ENCODE measurements at places on chromosomes 5 and 9.
A peak's percentile ranks its signal among the peaks of the same experiment; 100 is the strongest.

DNA sequence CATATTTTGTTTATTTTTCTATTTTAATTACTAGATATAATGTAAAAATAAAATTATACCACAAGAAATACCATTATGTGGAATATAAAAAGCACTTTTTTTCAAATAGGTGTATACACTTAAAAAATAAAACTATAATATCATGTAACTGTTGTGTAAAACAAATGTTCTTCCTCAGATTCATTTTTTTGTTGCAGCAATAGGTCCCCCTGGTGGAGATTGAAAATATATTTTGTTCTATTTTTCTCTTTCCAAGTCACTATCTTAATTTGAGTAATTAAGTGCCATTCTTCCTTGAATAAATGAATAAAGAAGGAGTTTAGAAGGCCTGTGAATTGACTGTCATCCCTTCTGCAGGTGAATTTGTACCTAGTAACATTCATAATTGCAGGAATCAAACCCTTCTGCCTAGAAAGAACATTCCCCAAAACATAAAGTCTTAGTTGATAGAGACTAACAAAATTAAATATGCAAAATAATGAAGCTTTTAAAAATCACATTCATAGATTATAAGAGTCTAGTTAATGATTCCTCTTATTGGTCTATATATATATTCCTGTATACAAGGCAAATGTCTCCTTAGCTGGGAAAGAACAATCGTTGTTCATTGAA is 23.4 kb downstream of the CETN3 start:
- ATAC-seq, result no peak

GRCh38 chr5:158569534-158569933 is 530.2 kb downstream of the EBF1 start:
- no peak for ATAC-seq

- no peak for ATAC-seq
Observed at GRCh38 chr9:3507395-3508077, 18.3 kb downstream of the RFX3 start.

GRCh38 chr5:32182463-32183063 is 8.4 kb upstream of the GOLPH3 start:
- no peak for ATAC-seq

- no peak for ATAC-seq
Observed at GRCh38 chr9:126495411-126496180, 118.1 kb upstream of the LMX1B start.

DNA sequence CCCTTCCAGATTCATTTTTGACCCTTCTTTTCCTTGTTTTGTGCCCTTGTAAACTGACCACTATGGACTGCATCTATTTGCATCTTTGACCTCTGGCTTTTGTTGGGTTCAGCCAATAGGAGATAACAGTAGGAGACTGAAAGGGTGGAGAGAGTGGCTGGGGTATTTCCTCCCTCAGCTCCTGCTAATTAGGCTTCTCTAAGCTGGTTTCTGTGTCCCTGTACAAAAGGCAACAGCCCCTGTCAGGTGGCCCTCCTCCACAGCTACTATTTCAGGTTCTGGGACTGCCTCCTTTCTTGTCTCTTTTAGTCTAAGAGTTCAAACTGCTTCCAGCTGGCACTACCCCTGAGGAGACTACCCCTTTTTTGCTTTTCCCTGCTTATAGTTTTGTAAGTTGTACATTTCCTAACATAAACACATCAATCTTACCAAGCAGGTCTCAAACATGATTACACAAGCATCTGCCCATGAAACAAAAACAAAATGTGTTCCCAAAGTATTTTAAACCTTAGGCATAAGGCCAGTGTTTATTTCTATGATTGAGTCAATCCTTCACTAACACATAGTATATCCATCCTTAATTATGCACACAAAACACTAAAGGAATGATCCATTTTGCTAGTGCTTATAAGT is 262.0 kb upstream of the TRPM3 start:
- no peak for ATAC-seq

DNA sequence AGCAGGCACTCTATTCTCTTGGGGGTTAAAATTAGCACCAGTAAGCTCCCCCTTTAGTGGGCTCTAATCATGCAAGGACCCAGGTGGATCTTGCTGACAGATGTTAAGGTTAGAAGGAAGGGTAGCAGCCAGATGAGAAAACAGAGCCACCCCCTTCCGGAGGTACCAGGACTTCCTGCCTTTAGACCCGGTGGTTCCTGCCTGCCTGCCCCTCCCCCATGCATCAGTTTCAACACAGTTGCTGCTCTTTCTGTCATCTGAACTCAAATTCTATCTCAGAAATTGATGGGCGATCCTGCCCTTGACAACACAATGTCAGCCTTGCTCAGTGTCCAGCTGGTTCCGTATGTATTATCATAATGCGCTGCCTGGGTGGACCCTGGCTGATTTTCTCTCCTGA is 287.3 kb downstream of the EBF1 start:
- ATAC-seq, result no peak

GRCh38 chr5:173704615-173705511 is 88.4 kb upstream of the BOD1 start:
- no peak for ATAC-seq

GRCh38 chr5:174947548-174947947 is 223.2 kb downstream of the MSX2 start:
- ATAC-seq, result no peak

GRCh38 chr9:135703726-135704125 is 1.7 kb downstream of the KCNT1 start:
- no peak for ATAC-seq

DNA sequence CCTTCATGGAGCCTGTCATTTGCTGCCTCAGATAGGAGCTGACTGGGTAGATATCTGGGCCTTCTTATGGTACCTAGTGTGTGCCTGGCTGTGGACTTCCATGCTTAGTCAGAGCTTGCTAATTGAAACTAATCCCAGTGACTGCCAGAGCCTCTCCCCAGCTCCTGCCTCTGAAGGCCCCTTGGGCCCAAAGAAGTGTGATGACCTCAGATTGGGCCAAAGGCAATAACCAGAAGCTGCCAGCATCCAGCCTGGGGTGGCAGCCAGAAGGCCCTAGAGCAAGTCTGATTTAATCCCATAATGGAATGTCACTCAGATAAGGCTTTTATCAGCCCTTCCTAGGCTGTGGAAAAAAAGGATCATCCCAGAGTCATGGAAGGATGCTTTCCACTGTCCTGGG is 17.1 kb upstream of the CDC23 start:
- ATAC-seq, result no peak

DNA sequence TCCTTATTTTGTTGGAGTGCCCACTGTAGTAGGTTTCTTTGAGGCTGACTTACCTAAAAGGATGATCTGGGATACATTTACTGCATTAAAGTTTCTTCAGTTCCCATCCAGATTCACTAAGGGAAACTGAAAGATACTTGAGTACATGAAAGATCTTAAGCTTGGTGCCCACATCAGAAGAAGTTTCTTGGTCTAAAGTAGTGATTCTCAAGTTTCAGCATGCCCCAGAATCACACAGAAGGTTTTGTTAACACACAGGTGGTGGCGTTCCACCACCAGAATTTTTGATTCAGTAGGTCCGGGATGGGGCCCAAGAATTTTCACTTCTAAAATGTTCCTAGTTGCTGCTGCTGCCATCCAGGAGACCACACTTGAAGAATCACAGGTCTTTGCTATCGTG is 171.0 kb downstream of the ZNF462 start:
- no peak for ATAC-seq

DNA sequence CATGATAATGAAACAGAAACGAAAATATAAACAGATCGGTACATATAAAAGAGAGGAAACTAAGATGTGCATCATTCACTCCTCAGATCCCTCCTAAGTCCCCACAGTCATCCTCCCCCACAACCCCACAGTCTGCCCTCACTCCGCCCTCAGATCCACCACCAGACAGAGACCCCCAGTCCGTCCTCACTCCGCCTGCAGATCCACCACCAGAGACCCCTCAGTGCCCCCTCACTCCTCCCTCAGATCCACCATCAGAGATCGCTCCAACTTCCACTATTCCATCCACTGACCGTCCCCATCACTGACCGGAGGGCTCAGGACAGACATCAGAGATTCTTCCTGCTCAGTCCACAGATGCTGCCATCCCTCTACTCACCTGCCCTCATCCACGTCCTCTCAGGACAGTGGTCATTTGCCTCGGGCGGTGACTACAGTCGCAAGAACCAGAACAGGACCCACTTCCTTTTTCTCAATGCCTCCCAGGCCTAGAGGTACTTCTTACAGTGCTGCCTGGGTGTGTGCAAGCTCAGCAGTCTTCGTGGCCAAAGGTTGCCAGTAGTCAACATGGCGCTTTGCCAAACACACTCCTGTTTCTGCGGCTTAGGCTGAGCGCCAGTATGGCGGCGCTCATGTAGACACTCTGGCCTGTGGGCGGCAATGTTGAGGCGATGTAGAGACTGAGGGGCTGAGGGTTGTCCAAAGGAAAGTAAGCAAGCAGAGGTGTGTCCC is 8.3 kb upstream of the SPATA31C1 start:
- no peak for ATAC-seq

GRCh38 chr5:36496471-36496870 is 109.9 kb upstream of the SLC1A3 start:
- no peak for ATAC-seq

- ATAC-seq, result no peak
Observed at GRCh38 chr9:130159915-130160670, 12.1 kb upstream of the NCS1 start.

DNA sequence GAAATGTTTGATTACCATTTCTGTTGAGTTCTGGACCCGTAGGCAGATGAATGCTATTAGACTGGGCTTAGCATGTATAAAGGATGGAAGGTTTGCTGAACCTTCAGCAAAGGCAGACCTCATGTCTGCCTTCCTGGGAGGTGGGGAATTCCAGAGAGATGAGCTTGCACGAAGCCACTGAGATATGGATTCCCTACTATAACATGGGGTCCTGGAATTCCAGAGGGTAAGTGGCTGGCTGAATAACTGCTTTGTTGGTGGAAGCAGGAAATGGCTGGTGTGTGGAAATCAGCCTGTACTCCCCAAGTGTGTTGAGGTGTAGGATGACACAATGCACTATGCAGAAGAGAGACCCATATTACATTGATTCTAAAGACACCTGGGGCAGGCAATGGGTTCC is 526.4 kb downstream of the CTNND2 start:
- no peak for ATAC-seq

DNA sequence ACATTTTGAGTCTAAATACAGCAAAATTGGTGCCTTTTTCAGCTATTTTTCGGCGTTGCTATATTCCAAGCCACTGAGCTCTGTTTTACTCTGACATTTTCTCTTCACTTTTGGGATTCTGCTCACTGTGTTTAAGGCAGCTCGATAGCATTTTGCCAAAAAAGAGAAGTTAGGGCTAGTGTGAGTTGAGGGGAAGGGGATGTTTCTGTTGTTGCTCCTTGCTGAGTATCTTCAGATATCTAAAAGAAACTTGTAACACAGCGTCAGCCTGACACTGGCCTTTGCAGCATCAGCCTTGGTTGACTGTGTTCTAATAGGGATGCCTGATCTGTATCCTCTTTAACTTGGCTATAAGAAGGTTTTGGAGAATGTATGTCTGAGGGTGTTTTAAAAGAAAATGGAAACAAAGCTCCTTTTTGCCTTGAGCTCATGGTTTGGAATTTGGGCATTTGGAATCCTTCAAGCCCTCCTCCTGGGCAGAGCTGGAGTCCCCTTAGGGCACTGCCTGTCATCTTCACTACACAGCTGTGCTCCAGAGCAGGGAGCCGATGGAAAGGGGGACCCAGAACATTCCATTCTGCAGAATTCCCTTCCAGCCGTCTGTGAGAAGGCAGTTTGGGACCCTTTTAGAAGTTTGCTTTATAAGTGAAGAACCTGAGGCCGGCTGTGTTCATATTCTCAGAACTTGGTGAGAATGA is 63.0 kb downstream of the EXOSC2 start:
- ATAC-seq, result no peak

DNA sequence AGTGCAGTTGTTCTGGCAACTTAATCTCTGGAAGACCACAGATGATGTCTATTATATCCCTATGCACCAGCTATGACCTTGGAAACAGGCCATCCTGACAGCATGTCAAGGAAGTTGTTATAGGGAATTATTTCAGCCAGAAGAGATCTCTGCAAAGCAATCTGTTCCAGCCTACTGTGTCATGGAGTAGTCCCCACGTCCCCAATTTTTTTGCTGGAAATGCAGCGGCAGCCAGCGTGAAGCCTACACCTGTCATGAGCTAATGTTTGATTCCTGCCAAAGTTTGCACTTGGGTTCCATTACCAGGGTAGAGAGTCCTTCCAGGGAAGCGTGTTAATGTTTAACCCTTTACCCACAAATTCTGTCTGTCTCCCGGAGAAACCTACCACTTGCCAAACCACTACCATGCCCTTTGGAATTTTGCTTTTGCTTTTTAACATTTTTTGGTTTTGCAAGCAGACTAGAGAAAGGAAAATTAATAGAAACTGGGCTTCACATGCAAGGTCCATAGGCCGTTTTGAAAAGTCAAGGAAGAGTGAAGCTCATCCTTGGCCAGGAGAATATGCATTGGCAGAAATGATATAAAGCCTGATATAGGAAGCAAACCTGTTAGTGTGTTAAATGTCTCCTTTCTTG is 174.9 kb upstream of the SPRY4 start:
- no peak for ATAC-seq

GRCh38 chr5:147481376-147481775 is 28.5 kb downstream of the DPYSL3 start:
- ATAC-seq, result no peak

- peak; percentile 71 for ATAC-seq
Observed at GRCh38 chr5:59760785-59761348, 132.7 kb downstream of the PDE4D start.

- no peak for ATAC-seq
Observed at GRCh38 chr5:170297589-170298462, at the start of gene LCP2. Gene LCP2 (minus strand): TSS chr5:170297777. CDS start chr5:170297611, 166 bp downstream.

GRCh38 chr5:82747986-82748385 is 329.2 kb downstream of the TMEM167A start:
- no peak for ATAC-seq

DNA sequence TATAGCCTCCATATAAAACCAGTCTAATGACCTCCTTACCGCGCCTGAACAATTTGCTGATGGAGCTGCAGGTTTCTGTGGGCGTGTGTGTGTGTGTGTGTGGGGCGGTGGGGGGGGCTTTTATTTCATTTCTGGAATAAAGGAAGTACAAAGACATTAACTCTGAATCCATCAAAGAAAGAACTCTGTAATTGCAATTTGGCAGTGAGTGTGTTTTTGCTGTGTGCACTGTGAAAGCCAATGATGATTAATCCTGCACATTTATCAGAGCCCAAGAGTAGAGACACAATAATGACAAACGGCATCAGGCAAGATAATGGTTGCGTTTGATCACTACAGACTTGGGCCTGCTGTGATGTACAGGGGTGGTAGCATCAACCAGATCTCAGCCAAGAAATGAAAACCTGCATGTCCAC is 29.3 kb upstream of the NDFIP1 start:
- ATAC-seq, result no peak

Data from SK-N-SH treated with all-trans-retinoic acid at 6 μM for 48 hours (cell line).